ENCODE measurements at places on chromosomes 1 and 21.

DNA sequence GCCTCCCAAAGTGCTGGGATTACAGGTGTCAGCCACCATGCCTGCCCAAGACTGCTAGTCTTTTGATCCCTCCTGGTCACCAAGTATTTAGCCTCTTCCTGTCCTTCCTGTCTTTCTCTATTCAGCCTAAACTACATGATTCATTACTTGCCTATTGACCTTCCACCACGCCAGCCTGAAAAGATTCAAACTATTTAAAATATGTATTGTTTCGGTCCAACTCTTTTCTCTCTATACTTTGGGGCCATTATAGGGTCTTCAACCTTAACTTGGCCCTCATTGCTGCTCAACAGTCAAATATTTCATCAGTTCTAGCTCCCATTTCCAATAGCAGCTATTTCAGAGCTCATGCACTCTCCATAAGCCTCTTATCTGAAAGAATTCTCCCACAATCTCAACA, 153.0 kb downstream of the TNFSF18 start:
- H3K27me3 ChIP-seq: no peaks in the 10 kb centered on the region
- DNase-seq: no peak
- no peak overlapping the region for H3K4me3 ChIP-seq
- H3K4me1 ChIP-seq: peaks cover 42% of the 10 kb centered on the region
- H3K27ac ChIP-seq: peak overlapping the region; percentile 54
- no peaks in the 10 kb centered on the region for H3K36me3 ChIP-seq

GRCh38 chr1:231856426-231856825, 229.8 kb downstream of the DISC1 start:
- DNase-seq: no peak
- H3K36me3 ChIP-seq: no peaks in the 10 kb centered on the region
- H3K27me3 ChIP-seq: no peaks in the 10 kb centered on the region
- H3K27ac ChIP-seq: no peak overlapping the region
- no peak overlapping the region for H3K4me3 ChIP-seq
- no peaks in the 10 kb centered on the region for H3K4me1 ChIP-seq

GRCh38 chr1:218257971-218258370, 27.1 kb upstream of the RRP15 start:
- no peak overlapping the region for H3K27ac ChIP-seq
- no peaks in the 10 kb centered on the region for H3K36me3 ChIP-seq
- no peaks in the 10 kb centered on the region for H3K4me1 ChIP-seq
- no peaks in the 10 kb centered on the region for H3K27me3 ChIP-seq
- no peak for DNase-seq

DNA sequence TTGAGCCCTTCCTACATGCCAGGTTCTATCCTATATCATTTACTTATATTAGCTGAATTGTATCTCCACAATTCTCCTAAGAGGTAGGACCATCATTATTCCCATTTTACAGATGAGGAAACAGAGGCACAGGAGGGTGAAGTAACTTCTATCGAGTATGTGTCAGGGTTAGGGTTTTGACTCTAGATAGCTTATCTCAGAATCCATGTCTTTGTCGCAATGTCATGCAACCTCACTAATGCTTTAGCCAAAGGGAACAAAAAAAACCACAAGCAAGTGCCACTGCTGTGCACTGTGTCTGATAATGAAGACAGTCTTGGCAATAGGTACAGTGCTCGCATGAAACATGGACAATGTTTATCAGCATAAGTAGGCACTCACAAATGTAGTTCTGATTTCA, 95.4 kb upstream of the CLDN14 start:
- no peaks in the 10 kb centered on the region for H3K4me1 ChIP-seq
- H3K27me3 ChIP-seq: peaks cover under 1% of the 10 kb centered on the region
- no peak overlapping the region for H3K4me3 ChIP-seq
- H3K36me3 ChIP-seq: no peaks in the 10 kb centered on the region
- DNase-seq: no peak

GRCh38 chr1:228542981-228543380, 55.8 kb downstream of the RNF187 start:
- H3K27ac ChIP-seq: no peak overlapping the region
- H3K27me3 ChIP-seq: no peaks in the 10 kb centered on the region
- DNase-seq: no peak
- no peaks in the 10 kb centered on the region for H3K36me3 ChIP-seq

- H3K4me1 ChIP-seq: peaks cover 18% of the 10 kb centered on the region
- no peak overlapping the region for H3K4me3 ChIP-seq
- peak overlapping the region; percentile 67 for H3K27ac ChIP-seq
- no peaks in the 10 kb centered on the region for H3K36me3 ChIP-seq
- DNase-seq: no peak
- H3K27me3 ChIP-seq: no peaks in the 10 kb centered on the region
These were observed 89.7 kb upstream of the RGS1 start for GRCh38 chr1:192485692-192486436.

GRCh38 chr1:156493742-156494141, 6.8 kb downstream of the MEF2D start:
- no peak for DNase-seq
- no peak overlapping the region for H3K27ac ChIP-seq
- no peaks in the 10 kb centered on the region for H3K27me3 ChIP-seq
- peaks cover 7% of the 10 kb centered on the region for H3K36me3 ChIP-seq
- H3K4me3 ChIP-seq: no peak overlapping the region
